ENCODE measurements at places on chromosomes 3 and 15.

- no peak for DNase-seq
Observed at GRCh38 chr3:1531981-1532380, 439.2 kb downstream of the CNTN6 start.

DNA sequence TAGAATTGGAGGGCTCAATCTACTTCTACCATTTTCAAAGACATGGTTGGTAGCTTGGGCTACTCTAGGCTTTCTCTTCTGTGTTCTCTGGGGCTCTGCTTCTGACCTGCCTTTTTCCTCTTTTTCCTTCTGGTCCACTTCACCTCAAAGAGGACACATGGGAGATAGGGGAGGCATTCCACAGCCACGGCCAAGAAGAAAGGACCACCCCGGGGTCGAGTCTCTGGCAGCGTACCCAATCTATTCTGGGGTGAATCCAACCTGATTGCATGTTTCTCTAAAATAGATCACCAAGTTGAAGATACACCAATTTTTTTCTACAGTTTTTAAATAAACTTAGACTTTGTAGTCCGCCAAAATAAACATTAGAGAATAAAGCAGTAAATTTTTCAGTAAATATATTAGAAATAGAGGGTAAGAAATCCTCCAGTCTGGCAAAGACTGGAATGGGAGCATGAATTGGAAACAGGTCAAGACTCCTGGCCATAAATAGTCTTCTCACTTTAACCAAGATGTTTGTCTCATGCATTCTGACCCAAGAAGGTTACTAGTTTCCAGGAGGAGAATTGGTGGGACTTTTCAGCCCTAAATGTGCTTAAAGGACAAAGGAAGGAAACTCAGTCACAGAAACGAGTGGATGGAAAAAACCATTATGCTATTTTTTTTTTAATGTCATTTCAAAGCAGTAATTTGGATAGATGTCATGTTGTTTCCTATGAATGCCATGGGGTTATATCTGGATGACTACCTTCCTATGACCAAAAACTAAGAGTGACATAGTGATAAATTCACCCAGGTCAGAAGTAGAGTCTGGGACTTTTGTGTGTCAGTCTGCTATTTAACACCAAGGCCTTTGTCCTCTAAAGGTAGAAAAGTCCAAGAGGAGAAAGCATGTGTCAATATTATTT is 71.3 kb upstream of the PHLDB2 start:
- no peak for DNase-seq

GRCh38 chr15:55402707-55403106 is 5.5 kb downstream of the CCPG1 start:
- DNase-seq = no peak

DNA sequence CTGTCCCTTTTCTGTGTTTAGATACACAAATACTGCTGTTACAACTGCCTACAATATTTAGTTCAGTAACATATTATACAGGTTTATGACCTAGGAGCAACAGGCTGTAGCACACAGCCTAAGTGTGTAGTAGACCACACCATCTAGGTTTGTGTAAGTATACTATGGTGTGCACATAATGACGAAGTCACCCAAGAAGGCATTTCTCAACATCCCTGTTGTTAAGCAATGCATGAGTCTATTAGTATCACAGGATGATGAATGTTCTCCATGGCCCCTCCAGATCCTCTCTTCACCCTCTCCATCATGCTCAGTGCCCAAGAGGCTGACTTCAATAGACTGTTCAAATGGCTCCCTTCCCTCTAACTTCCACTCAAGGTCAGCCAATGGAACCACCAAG is 14.6 kb upstream of the SEC62 start:
- DNase-seq = no peak

- no peak for DNase-seq
Observed at GRCh38 chr3:5096336-5097008, 25.6 kb upstream of the ARL8B start.

DNA sequence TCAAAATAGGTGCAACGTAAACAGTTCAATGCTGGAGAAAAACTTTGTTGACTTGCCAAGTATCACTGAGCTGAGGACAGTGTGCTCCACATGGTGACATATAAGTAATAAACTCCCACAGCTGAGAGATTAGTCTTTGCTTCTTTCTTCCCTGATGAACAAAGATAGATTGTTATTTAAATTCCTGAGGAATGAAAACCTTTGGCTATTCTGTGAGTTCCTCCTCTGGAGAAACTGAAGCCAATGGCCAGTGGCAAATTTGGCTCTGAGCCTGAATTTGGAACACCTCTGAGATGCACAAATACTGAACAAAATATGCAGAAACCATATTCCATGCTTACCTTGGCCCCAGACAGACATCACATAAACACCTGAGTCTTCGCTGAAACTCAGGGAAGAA is 63.3 kb downstream of the RPL22L1 start:
- DNase-seq = no peak

DNA sequence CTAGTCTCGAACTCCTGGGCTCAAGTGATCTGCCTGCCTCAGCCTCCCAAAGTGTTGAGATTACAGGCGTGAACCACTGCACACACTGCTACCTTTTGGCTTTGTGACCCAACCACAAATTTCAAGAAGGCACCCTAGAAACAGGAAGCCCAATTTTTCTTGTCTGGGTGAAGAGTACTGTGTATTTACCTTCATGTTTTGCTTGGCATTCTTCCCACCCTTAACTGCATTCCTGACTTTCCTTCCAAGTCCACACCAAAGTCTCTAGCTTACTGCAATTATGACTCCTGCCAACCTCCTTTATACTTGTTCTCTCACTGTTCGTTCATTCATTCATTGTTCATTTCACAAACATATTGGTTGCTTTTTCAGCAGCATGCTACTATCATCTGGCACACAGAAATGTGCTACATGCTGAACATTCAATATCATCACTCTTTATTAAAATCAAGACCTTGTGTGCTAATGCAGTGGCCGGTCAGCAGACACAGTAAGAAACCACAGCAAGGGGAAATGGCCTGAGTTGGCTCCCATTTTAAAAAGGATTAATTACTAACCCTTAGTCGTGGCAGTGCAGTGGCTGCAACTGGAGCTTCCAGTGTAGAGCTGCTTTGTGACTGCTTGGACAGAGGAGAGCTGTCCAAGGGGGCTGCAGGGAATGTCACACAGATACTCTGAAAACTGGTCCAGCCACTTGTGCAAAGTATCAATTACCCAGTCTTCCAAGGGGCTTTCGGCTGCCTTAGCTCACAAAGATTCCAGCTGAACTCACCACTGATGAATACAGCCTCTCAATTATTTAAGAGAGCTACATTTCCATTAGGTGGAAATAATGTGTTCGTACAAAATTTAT is 94.0 kb downstream of the ETFA start:
- no peak for DNase-seq

- DNase-seq = no peak
Observed at GRCh38 chr15:29638781-29639180, 183.5 kb downstream of the TJP1 start.

DNA sequence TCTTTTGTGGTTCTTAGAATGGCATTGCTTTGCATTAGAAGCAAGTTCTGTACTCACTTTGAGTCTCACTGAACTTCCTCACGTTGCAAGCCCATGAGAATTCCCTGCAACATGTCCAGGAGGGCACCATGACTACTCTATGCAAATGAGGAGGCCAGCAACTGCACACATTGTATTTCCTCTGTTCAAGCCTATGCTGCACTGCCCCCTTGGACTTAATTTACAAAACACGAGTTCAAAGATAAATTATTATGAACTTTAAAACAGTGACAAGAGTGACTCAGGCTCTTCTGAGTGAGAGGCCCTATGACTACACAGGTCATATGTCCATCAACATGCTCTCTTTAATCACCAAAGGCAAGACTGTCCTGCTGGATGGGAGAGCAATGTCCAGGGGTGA is 484.2 kb upstream of the ATP11B start:
- no peak for DNase-seq

GRCh38 chr15:29670998-29671981 is 151.0 kb downstream of the TJP1 start:
- DNase-seq = no peak

DNA sequence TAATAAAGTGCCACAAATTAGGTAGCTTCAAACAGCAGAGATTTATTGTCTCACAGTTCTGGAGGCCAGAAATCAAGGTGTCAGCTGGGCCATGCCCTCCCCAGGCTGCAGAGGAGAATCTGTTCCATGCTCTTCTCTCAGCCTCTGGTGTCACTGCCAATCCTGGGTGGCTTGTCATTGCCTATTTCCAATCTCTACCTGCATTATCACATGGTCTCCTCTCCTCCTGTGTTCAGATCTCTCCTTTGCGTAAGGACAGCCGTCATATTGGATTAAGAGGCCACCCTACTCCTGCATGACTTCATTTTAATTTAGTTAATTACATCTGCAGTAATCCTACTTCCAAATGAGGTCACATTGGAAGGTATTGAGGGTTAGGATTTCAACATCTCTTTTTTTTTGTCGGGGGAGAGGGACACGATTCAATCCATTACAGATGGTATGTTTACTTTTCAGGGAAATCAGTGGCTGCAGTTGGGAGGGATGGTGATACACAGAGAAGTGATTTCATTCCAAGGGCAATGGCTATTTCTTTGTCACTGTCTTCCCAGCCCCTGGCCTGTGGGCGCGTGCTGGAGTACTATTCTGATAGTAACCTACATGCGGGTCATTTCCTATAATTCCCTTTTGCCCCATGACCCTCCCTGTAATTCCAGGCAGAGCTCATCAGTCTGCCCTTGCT is 169.4 kb downstream of the MINAR1 start:
- no peak for DNase-seq
